GM19239 (cell line): ENCODE measurements at places on chromosomes 1 and 21.

- DNase-seq = no peak
Measured at GRCh38 chr1:101920577-101920976, 76.1 kb downstream of the OLFM3 start.

DNA sequence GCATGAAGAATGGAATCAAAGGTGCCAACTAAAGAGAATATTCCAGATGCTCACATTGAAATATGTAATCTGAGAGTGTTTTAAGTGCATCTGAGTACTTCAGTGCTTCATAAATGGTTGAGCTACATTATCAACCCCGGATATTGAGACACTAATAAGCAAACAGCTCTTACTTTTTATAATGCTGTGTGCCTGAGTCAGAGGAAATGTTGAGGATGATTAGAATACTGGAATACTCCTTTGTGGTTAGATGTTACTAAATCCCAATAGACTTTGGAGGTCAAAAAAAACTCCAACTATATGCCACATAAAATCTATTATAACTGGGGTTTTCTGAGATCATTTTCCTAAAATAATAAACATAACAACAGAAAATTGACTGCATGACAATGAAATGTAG lies 12.5 kb upstream of the KCNA3 start:
- no peak for DNase-seq

- DNase-seq = no peak
Measured at GRCh38 chr1:218517459-218517858, 172.3 kb downstream of the TGFB2 start.

GRCh38 chr1:47618222-47618720 lies 180.4 kb downstream of the FOXD2 start:
- DNase-seq = no peak

- DNase-seq = peak; percentile 67
Measured at GRCh38 chr1:160376525-160377131, 9.8 kb downstream of the NHLH1 start.
